Activated T-helper 1 cell treated with anti-CD3 and anti-CD28 coated beads, Interleukin-2, amount 50 U/mL, for 16 hours (primary cell): ENCODE measurements at places on chromosomes 2 and 18.

DNA sequence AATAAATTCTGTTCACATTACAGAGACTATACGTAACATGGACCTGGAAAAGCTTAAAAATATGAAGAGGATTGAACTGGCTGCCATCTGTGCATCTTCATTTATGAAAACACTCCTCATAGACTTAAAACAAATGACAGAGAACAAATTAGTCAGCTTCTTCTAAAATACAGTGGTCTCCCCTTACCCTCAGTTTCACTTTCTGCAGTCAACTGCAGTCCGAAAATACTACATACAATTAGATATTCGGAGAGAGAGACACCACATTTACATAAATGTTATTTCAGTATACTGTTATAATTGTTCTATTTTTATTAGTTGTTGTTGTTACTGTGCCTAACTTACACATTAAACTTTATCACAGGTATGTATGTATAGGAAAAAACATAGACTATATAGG lies 6.5 kb downstream of the RNF103 start:
- DNase-seq, result no peak

DNA sequence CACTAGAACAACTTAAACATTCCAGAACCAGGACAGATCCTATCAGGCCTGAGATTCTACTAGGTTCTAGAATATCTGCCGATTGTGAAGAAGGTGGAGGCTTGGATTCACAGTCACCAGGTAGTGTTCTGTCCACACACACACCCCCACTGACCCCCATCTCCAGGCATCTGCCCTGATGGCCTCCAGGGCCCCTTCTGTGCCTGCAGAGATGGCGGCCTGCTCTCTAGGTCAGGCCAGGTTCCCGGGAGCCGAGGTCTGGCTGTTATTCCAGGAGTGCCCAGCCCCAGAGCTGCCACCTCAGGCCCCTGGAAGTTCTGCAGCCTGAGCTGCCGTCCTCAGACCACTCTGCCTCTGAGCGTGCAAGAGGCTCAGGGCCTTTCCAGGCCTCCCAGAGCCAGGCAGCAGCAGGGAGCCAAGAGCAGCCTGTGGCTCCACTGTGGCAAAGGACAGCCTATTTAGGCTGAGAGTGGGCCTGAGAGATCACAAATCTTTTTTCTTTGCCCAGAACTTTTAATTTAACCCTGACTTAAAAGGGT lies 96.2 kb upstream of the ASAP2 start:
- DNase-seq, result no peak

GRCh38 chr18:34970106-34970505 lies 71.1 kb upstream of the MAPRE2 start:
- DNase-seq, result no peak

- DNase-seq, result no peak
These were observed 339.9 kb upstream of the NCKAP5 start for GRCh38 chr2:133908171-133908570.

- no peak for DNase-seq
These were observed 160.2 kb downstream of the DPP4 start for GRCh38 chr2:161913865-161914264.

- no peak for DNase-seq
These were observed 18.9 kb downstream of the SP5 start for GRCh38 chr2:170733798-170734600.
